Hair follicular keratinocyte (primary cell): ENCODE measurements at places on chromosomes 1 and 21. TPM values are rescaled to one million over a fixed set of nuclear protein-coding genes. Genes with fewer than 3 reads are reported as not detected.

Gene CFH
- total RNA-seq: 1.4 and 5.5 TPM in 2 replicates

Gene ABCA4
- 3.2 and 9.7 TPM in 2 replicates for total RNA-seq

Gene SELE
- not detected in 2 replicates for total RNA-seq

Gene CR1
- total RNA-seq: not detected in 2 replicates

Gene VSIG8
- not detected in 2 replicates for total RNA-seq

Gene RPAP2
- total RNA-seq: 14.5 and 16.7 TPM in 2 replicates

Gene THBS3
- total RNA-seq: 5.4 and 15.6 TPM in 2 replicates

Gene PRAMEF33
- not detected in 2 replicates for total RNA-seq

Gene PKLR
- total RNA-seq: 0.72 and 1.9 TPM in 2 replicates

Gene OR2T35
- not detected in 2 replicates for total RNA-seq

Gene MYBPH
- total RNA-seq: not detected in 2 replicates

Gene PTPN22
- 0.23 and 0.39 TPM in 2 replicates for total RNA-seq

Gene OR2T33
- total RNA-seq: not detected in 2 replicates

Gene ZNF648
- total RNA-seq: not detected in 2 replicates

Gene GPR52
- total RNA-seq: not detected in 2 replicates

Gene S100A12
- 0.49 and 1.7 TPM in 2 replicates for total RNA-seq

Gene DISP3
- not detected in 2 replicates for total RNA-seq

Gene ZNF683
- not detected in 2 replicates for total RNA-seq

Gene TMEM82
- total RNA-seq: not detected in 2 replicates

Gene C1QC
- not detected in 2 replicates for total RNA-seq

Gene OR2T29
- total RNA-seq: not detected in 2 replicates

Gene SPATA46
- total RNA-seq: not detected in 2 replicates

Gene SEC16B
- total RNA-seq: 0.72 and 0.78 TPM in 2 replicates

Gene LCE3D
- 6.0 TPM in 1 of 2 replicates, not detected in the other for total RNA-seq

Gene OLIG2
- not detected in 2 replicates for total RNA-seq

Gene CYP4Z1
- total RNA-seq: not detected in 2 replicates

Gene SYTL1
- total RNA-seq: 28.9 and 71.5 TPM in 2 replicates

Gene TESK2
- 2.6 and 5.1 TPM in 2 replicates for total RNA-seq

Gene CCDC185
- not detected in 2 replicates for total RNA-seq

Gene MAP1LC3C
- total RNA-seq: not detected in 2 replicates

Gene C8A
- total RNA-seq: not detected in 2 replicates

Gene PTGS2
- total RNA-seq: 43.9 and 50.3 TPM in 2 replicates

Gene PDE4B
- 0.42 and 0.62 TPM in 2 replicates for total RNA-seq

Gene OXCT2
- 1.8 and 3.2 TPM in 2 replicates for total RNA-seq

Gene CNR2
- not detected in 2 replicates for total RNA-seq

Gene CD53
- total RNA-seq: not detected in 2 replicates

Gene TMPRSS15
- total RNA-seq: not detected in 2 replicates

Gene TMPRSS3
- total RNA-seq: not detected in 2 replicates

Gene SLC45A1
- 0.16 TPM in 1 of 2 replicates, not detected in the other for total RNA-seq

Gene SLC6A9
- 9.1 and 12.0 TPM in 2 replicates for total RNA-seq

Gene COL9A2
- 1.1 and 3.9 TPM in 2 replicates for total RNA-seq

Gene DIO1
- total RNA-seq: not detected in 2 replicates

Gene SPATC1L
- total RNA-seq: 4.8 and 8.0 TPM in 2 replicates

Gene PTP4A2
- 145 and 188 TPM in 2 replicates for total RNA-seq

Gene TTC39A
- total RNA-seq: 0.78 and 3.2 TPM in 2 replicates

Gene ALPL
- total RNA-seq: not detected in 2 replicates

Gene PLEKHG5
- 28.8 and 57.3 TPM in 2 replicates for total RNA-seq

Gene G0S2
- total RNA-seq: 219 and 961 TPM in 2 replicates
